ENCODE measurements at places on chromosomes 11 and 22.

GRCh38 chr11:30916764-30917163, 330.6 kb upstream of the MPPED2 start:
- no peak for DNase-seq

DNA sequence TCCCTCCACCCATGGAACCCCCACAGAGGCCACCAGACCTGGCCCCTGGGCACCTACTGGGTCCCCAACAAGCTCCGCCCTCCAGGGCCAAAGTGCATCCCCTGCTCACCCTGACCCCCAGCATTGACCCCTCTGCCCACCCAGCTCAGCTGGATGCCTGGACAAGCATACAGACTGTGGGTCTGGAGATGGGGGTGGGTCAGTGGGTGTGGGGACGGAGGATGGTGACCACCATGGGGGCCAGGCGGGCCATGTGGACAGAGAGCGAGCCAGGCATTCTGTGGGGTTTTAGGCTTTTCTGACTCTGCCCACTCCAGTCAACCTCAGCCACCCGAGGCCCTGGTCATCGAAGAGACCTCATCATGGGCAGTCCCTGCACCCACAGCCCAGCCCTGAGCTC, 183.7 kb downstream of the BRD1 start:
- DNase-seq = no peak

GRCh38 chr11:13216019-13216710, 61.4 kb upstream of the BMAL1 start:
- DNase-seq = no peak

- DNase-seq = no peak
These were observed 7.6 kb upstream of the CHKA start for GRCh38 chr11:68128682-68129327.

- no peak for DNase-seq
These were observed 818.6 kb downstream of the FAM181B start for GRCh38 chr11:81915045-81915444.

- DNase-seq = no peak
These were observed 4.6 kb downstream of the LGALS12 start for GRCh38 chr11:63510360-63511047.

GRCh38 chr22:20204806-20205205, 54.0 kb upstream of the CCDC188 start:
- DNase-seq = no peak

DNA sequence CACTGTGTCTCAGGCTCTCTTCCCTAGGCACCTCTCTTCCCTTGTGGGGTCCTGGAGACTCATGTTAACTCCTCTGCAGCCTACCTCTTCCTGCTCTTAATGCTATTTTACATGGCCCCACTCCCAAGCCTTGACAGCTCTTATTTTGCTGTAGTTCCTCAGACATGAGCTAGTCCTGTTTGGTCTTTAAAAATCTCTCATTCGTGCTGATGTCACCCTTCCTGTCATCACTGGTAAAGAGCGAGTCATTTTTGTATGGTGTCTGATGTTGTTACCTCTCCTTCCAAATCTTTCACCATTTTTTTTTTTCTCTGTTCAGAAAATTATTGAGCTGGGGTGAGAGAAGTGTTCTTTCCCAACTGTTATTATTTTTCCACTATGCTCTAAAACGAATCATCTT, 84.8 kb upstream of the ZBED5 start:
- no peak for DNase-seq

- no peak for DNase-seq
These were observed 2.2 kb downstream of the SLC35F2 start for GRCh38 chr11:107856180-107856980.

- peak; percentile 48 for DNase-seq
These were observed 1.2 kb downstream of the PHLDB1 start for GRCh38 chr11:118608360-118609227.

GRCh38 chr11:32497951-32498350, 62.6 kb upstream of the WT1 start:
- DNase-seq = no peak

DNA sequence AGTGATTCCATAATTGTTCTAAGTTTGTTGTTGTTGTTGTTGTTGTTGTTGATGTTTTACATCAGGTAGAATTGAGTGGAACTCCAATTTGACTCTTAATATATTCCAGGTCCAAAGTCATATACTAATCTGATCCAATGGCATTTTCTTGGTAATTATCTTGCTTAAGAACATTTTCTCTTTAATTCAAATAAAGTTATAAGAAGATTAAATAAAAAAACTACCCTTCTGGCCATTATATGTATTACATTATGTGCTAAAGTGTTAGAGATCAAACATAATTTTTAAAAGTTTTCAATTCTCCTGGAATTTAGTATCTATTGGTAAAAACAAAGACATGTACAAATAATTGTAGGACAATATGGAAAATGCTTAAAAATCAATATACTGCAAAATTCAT, 775.4 kb downstream of the LUZP2 start:
- no peak for DNase-seq

GRCh38 chr22:29951791-29952413, 68.9 kb downstream of the MTMR3 start:
- DNase-seq = no peak

DNA sequence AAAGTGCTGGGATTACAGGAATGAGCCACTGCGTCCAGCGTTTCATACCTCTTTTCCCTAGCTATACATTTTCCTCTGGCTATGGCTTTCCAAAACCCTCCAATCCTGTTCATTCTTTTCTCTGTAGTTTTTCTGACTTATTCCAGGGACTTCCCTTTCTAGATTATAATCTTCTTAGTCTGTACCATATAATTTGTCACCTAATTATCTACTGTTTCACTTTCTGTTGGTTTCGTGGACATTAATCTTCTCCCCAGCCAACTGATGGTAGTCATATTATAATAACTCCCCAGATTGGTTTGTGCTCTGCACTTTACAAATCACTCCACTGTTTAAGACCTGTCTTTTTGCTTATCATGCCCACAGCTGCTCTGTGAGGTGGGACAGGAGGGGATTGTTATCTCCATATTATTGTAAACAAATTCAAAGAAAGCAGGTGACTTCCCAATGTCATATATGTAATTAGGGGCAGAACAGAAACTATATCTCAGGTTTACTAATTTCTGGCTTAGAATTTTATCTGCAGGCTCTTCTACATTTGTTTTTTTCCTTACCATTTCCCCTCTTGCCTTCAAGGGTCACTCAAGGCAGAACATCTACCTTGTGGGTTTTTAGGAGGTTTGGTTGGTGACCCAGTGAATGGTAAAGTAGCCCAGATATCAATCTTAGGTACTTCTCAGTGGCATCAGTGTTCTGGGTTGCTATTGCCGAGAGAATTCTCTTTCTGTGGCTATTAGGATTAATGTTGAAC, 23.9 kb downstream of the STIM1 start:
- no peak for DNase-seq

DNA sequence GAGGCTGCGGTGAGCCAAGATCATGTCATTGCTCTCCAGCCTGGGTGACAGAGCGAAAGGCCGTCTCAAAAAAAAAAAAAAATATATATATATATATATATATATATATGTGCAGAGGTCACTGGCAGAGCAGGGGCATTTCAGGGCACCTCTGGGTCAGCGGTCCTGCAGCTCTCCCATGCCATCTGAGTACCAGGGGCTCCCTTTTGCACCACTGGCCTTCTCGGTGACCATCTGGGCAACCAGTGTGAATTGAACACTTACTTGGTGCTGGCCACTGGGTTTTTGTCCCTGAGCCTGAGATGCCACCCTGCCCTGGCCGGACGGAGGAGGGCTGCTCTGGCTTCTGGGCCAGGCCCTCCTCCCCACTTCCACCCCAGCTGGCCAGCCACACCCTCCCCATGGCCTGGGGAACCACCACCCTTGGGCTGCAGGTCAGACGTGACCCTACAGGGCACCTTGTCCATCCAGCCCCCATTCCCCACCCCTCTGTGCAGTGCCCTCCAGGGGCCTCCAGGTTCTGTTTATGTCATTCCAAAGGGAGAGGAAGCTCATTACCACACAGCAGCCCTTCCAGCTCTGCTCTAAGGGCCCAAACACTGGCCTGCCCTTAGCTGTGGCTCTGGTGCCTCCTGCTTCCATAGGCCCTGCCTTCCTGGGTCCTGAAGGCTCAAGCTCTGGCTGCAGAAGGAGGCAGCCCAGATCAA, 10.3 kb downstream of the MAPK8IP1 start:
- no peak for DNase-seq

- no peak for DNase-seq
These were observed 15.5 kb downstream of the C1QTNF6 start for GRCh38 chr22:37172266-37173245.

DNA sequence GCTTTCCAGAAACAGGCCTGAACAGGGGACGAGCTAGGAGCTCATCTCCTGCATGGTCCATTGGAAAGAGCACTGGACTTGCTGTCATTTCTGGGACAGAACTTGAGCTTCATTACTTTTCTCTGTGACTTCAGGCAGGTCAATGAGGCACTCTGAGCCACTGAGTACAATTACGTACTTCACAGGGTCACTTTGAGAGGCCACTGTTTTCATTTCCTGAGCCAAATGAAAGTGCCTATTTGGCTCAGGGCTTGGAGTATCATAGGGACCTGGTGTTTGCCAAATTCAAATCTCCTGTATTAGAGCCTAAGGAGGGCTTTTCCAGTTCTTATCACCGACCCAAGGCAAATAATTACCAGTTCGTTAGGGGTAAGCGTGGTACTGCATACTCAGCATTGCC, 319.3 kb downstream of the CADM1 start:
- no peak for DNase-seq

- no peak for DNase-seq
These were observed 537.4 kb upstream of the CCDC90B start for GRCh38 chr11:83823461-83824025.

DNA sequence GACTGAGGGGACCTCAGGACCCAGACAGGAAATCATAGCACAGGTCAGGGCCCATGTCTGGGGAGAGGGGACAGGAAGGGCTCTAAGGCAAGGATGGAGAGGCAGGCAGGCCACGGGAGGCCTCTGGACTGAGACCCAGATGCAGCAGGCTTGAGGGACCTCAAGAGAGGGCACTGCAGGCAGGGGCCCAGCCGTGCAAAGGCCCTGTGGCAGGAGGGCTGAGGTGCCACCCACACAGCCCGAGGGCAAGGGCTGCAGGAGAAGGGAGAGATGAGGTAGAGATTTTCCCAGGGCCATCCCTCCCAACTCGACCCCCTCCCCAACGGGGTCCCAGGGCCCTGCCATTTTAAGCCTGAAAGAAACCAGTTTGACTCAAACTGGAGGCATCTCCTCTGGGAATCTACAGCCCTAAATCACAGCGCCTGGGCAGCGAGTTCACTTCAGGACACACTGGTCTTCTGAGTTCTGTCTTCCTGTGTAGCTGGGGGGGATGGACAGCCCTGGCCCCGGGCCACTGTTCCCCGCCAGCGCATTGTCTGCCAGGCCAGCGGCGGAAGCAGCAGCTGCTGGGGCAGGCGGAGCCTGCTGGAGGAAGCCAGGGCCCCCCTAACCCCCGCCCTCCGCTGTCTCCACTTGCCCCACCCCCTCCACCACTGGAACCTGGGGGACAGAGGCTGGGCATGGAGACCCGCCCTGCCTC, 20.3 kb upstream of the WNT7B start:
- DNase-seq = no peak

DNA sequence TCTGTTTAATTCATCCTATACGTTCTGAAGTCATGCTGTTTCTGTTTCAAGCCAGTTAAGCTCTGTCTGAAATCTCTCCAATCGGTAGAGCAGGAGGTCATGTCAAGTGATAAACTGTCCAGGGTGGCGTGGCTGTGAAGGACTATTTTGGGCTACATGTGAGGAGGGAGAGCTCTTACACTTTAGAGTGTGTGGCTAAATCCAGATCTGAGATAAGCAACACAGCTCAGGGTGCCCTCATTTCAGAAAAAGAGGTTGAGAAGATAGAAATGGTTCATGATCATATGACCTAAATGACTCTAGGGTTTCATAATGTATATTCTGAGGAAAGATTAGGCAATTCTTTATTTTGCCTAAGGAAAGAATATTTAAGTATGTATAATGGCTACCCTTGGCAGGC, 8.4 kb downstream of the BLID start:
- DNase-seq = no peak

GRCh38 chr11:45156201-45156600, 9.8 kb downstream of the PRDM11 start:
- no peak for DNase-seq

- no peak for DNase-seq
These were observed 4.6 kb upstream of the TM7SF2 start for GRCh38 chr11:65107078-65107477.

DNA sequence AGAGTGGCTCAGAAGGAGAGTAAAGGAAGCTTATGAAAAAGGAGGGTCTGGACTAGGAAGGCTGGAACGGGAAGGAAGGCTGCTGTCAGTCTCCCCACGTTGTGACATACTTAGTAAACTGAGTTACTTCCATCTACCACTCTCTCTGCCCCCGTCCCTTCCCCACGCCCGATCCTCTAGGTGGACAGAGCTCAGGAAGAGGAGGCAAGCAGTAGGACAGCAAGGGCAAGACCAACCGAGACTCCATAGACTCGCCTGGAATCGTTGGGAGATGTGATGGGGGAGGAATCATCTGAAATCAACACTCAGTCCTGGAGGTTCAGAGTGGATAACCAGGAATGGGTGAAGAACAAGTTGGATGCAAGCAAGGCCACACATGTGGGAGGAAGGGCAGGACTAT, 240.7 kb downstream of the BUD13 start:
- no peak for DNase-seq

DNA sequence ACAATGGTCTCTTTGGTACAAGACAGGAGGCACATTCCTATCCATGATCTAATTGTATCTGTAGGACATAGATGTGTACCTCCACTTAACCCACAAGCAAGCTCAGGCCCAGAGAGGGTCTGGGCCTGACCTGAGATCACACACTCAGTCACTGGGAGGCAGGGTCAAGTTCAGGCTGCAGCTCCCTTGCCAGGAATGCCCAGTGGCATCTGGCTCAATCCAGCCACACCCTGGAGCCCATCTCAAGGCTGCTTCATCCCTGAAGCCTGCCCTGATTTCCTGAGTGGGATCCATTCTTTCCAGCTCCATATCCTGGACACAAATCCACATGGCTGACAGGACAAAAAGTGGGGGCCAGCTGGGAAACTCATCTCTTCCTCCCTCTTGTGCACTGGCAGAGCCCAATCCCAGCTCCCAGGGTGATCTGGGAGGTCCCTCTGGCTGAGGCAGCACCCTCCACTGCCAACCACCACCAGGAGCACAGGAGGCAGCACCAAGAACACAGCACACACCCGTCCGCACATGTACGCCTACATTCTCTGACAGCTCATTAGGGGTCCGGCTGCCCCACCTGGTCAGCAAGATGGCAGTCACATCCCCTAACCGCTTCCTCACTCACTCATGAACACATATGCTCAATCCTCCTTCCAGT, 39.2 kb upstream of the KLHL35 start:
- no peak for DNase-seq

DNA sequence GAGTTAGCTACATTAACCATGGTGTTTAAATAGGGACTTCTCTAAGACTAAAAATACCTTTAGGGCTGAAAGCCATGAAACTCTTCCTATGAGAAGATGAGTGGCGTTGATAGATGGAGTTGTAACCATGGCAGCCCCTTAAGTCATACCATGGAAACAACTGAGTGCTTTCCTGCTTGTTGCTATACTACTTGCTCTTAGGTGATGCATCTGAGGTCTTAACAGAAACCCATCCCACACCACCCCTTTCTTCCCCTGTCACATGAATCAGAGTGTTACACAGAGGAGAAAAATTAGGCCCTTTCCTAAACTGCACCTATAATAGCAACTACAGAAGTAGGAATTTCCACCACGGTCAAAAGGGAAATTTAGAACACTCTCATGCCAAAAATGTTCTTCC, 64.3 kb upstream of the ZC3H12C start:
- no peak for DNase-seq

All from stimulated activated naive B cell treated with anti-CD40 and anti-IgM and Interleukin-4, amounts not matched to agents 10 μg/mL and 1 μg/mL and 100 μg/mL, for 72 hours (primary cell).